Stimulated activated CD4-positive, alpha-beta T cell treated with anti-CD3 and anti-CD28 coated beads, Interleukin-1b, Interleukin-23, amount 100 ng/mL, for 1 hour (primary cell): ENCODE measurements at places on chromosomes 3 and 15.

- no peak for DNase-seq
Observed at GRCh38 chr3:128494367-128494650, 1.3 kb upstream of the GATA2 start.

DNA sequence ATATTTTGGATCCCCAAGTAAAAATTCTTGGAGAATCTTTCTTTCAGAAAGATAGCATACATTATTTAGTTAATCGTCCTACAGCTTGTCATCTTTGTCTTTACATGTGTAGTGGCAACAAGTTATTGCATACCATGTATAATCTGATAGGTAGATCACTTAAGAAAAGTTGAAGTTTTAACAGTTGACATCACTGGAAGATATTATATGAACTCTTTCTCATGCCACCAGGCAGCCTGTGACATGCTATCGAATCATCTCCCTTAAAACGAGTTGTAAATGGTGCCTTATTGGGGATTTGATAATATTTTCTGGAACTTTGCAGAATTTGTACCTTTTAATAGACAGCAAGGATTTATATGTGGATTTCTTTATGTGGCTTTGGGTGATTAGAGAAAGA, 8.7 kb downstream of the U2SURP start:
- no peak for DNase-seq

GRCh38 chr3:8503871-8504610, 2.4 kb downstream of the LMCD1 start:
- no peak for DNase-seq

DNA sequence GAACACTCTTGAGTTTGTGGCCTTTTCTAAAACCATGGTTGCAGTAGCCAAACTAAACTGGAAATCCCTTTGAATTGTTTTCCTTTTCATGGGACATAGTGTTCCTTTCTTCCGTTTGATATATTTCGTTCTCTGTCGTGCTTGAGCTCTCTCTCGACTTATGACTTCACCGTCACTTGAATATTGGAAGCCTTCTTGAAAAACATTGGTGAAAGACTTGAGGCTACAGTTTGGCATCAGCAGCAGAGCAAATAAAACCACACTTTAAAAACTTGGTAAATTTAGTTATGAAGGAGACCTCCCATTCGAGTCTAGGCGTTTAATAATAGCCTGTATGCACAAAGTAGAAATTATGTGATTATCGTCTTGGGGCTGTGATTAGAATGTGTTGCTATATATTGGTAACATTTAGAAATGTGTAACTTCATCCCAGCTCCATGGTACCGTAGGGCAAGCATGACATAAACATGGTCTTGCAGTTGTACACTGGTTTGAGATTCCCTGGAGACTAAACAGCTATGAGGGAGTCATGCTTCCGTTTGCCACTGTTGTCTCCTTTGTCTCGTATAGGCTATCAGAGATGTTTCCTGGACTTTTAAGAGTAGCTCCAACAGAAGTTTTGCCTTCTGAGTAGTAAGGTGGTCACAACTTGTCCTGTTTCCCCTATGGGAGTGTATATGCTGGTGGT, 122.3 kb downstream of the PTPRG start:
- no peak for DNase-seq

- DNase-seq, result no peak
Observed at GRCh38 chr3:173439004-173439403, 41.5 kb downstream of the NLGN1 start.

DNA sequence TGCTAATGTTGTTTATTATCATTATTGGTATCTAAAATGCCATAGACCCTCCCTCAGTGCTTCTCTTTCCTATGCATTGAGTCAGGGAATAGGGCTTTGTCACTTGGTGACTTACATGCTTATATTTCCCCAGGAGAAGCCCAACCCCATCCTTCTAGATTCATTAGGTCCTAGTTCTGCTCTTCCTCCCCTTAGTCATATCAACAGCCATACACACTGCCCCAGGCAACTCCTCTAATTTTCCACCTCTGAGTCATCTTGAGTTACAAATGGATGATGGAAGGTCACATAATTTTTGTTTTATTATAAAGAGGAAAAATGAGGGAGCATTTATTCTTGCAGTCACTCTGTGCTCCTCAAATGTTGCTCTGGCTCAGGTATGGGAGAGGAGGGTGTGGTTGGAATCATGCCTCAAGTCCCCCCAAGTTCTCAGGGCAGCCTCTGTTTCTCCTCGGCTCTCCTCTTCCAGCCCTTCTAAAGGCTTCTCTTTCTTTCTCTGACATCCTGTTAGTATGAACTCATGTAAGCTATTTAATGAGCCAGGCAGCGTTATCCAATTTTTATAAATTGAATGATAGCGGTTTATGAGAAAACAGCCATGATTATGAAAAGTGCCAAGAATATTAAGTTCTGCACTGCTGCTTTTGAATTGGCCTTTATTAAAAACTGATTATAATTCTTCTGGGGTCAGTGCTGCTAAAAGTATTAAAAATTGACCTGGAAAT, 45.6 kb upstream of the FSTL1 start:
- no peak for DNase-seq

DNA sequence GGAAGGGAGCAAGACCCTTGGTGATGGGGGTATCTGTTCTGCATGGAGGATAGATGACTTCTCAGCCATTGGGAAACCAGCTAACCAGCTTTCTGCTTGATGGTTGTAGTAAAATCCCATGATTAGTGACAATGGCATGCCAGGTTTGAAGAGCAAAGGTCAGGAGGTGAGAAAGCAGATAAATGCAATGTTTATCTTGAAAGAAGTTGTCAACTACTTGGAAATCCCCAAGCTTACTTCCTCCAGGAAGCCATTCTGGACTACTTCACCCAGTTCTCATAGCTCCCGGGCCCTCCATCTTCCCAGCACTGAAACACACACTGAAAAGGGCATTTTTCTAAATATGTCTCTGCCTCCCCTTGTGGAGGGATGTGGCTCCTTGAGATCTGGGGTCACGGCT, 51.3 kb downstream of the SMAD3 start:
- DNase-seq, result no peak

DNA sequence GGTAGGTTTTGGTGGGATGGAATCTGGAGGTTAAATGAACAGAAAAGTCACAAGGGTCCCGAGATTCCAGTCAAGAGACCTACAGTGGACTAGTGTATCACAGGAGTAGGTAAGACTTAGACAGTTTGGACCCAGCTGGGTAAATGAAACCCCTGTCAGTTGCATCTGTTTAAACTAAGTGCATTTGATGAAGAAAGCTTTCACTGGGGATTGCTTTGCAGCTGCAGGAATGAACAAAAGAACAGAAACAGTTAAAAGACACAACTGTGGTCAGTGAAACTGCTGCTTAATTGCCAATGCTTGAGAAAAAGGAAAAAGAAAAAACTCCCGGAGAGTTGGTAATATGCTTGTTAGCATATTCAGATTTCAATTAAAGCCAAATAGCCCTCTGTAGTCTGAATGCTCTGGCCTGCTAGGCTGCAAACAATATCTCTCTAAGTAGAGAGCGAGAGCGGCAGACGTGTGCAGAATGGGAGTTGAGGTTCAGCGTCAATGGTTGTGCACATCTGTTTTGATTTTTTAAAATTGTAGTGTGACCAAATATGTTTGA, 37.1 kb downstream of the OXNAD1 start:
- DNase-seq, result no peak

DNA sequence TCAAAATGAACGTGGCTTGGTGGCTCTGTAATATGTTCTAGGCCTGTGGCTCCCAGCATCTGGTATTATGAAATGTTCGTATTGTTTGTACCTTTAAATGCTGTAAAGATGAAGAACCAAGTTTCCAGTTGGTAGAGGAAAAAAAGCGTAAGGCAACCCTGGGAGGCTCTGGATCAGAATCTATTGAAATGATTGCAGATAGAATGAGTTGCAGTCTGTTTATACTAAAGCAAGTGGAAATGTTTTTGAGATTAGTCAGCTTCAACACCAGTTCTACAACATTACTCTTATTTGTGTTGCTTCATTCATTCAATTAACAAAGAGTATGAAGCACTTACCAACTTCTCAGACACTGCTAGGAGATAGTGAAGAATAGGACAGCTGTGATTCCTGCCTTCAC, 5.3 kb downstream of the ARL6IP5 start:
- no peak for DNase-seq

GRCh38 chr3:109887293-109887692, 549.9 kb upstream of the DPPA4 start:
- DNase-seq, result no peak

DNA sequence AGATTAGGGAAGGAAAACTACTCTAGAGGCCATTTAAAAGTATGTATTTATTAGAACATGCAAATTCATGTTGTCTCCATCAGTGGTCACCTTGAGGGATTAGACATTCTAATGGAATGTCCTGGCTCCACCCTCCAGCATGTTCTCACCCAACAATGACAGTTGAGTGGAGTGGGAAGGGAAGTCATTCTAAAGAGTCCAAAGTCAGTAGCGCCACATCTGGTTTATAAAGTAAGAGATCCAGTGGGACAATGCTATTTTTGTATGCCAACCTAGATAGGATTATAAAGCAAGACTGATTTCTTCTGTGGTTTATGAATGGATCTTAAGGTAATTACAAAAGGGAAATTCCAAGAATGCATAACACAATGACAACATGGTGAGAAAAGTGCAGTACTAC, 33.3 kb downstream of the SLC24A1 start:
- no peak for DNase-seq

DNA sequence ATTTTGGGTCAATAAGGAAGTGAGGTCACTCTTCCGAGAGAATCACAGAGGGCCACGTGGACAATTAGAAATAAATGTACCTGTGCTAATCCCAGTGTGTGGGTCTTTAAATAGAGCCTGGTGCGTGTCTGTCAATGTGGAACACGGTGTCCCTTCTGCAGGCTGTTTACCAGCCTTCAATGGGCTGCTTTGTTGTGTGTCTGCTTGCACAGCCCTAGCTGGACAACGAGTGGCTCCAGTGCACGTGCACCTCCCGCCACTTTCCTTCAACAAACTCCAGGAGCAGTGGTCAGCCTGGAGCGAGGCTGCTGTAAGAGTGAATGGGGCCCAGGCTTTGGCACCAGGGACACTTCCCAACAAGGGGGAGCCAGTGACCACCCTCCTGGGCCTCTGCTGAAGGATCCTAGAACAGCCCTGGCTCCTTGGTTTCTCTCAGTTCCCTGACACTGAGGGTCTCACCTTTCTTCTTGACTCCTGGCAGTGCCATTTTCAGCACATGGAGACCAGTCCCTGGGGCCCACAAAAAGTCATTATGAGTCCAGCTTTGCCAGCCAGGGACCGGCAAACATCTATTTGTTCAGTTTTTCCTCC, 76.1 kb downstream of the ISG20 start:
- no peak for DNase-seq

DNA sequence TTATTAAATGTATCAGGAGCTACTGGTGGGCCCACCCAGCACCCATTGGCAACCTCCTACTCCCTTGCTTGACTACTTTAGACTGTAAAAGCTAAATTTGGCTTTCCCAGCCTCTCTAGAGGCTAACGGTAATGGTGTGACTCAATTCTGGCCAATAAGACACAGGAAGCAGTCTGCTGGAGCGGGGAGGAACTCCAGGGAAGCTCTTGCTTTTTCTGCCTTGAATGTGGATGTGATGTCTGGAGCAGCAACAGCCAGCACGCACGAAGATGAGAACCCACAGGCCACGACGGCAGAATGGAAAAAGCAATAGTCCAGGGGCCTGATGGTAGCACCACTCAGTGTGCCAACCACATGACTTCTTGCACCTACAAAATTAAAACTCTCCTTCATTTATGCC, 39.9 kb downstream of the RAB6B start:
- DNase-seq, result no peak

- no peak for DNase-seq
Observed at GRCh38 chr15:57282686-57283085, 93.6 kb upstream of the CGNL1 start.

DNA sequence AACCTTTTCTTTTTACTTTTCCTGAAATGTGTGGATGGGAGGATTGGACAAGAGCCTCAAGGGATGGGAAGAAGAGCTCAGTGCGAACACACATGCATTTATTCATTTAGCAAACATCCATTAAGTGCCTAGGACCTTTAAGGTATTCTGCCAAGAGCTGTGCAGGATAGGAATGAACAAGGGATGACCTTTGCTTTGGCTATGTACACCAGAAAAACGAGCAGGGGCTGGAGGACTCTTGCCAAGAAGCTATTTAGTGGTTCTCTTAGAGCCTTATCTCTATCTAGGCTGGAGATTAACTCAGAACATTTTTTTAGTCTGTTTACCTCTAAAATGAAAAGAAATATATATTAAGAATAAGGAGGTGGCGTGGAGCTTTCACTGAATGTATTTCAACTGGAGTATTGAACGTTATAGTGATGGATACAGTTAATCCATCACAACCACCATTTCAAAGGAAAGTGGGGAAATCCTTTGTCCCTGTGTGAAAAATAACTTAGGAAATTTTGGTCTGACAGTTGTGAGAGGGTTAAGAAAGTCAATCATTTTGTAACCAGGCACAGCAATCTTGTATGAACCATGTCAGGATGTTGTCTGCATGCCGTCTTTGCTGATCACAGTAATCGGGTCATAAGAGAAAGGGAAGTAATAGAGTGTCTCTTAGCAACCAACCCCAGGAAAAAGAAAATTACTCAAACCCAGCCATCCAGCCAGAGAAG, 279.0 kb downstream of the LPP start:
- DNase-seq, result no peak

- no peak for DNase-seq
Observed at GRCh38 chr3:116018646-116019045, 395.3 kb downstream of the GAP43 start.

GRCh38 chr3:46957092-46957820, 19.3 kb downstream of the CCDC12 start:
- DNase-seq, result no peak

GRCh38 chr15:58536414-58536813, 104.6 kb downstream of the LIPC start:
- DNase-seq, result no peak
